ENCODE measurements at places on chromosomes 7 and 10.

DNA sequence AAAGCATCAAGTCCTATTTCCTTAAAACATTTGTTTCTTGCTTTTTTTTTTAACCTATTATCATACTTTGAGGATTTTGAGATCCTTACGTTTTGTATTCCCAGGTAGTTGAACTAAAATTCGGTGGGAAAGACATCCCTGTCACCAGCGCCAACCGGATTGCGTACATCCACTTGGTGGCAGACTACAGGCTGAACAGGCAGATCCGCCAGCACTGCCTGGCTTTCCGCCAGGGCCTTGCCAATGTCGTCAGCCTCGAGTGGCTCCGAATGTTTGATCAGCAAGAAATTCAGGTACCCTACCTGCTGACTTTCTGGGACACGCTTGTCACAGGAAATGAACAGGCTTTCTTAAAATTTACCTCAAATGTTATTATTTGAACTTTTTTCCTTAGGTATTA lies 83.0 kb upstream of the DNAJB6 start:
- DNase-seq: no peak

- no peak for DNase-seq
Measured at GRCh38 chr10:75417522-75417927, 13.9 kb upstream of the LRMDA start.

DNA sequence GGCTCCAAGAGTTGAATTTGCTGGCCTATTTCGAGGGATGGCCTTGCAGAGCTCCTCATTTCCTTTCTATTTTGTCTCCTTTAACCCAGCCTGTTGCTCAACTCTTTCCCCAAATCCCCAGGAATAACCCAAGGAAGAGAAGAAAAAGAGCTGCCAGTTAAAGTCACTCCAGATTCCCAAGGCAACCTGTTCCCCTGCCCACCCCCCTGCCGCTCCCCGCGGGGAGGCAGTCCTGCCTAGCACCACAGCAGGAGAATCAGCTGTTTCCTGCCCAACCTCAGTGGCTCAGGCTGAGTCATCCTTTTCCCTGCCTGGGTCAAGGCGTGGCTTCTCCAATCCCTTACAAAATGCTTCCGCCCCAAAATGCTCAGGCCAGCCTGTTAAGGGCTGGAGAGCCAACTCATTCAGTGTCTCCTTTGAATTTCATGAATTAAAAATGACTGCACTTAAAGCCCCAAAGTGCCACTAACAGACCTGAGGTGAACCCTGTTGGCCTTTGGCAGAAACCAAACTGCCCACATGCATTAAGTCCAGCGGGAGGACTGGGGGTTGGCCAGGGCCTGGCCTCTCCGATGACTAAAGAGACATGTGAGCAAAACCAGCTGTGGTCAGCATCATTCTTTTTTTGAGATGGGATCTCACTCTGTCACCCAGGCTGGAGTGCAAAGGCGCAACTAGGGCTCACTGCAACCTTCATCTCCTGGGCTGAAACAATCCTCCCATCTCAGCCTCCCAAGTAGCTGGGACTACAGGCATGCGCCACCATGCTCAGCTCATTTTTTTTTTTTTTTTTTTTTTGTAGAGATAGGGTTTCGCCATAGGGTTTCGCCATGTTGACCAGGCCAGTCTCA lies 83.2 kb upstream of the KIF5B start:
- DNase-seq: no peak

GRCh38 chr10:14673189-14673861 lies 101.4 kb downstream of the FAM107B start:
- no peak for DNase-seq

DNA sequence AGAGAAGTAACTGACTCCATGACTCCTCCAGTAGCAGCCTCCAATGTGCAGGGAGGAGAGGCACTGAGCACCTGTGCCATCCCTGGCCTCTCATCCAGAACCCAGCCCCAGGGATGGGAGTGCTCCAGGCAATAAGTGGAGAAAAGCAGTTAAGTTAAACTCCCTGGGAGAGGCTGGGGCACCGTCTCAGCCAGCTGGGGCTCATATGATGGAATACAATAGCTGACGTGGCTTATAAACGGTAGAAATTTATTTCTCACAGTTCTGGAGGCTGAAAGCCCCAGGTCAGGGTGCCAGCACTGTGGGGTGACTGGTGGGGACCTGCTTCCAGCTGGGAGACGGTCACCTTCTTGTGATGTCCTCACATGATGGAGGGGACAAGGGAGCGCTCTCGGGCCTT lies 94.7 kb downstream of the RAMP3 start:
- no peak for DNase-seq

DNA sequence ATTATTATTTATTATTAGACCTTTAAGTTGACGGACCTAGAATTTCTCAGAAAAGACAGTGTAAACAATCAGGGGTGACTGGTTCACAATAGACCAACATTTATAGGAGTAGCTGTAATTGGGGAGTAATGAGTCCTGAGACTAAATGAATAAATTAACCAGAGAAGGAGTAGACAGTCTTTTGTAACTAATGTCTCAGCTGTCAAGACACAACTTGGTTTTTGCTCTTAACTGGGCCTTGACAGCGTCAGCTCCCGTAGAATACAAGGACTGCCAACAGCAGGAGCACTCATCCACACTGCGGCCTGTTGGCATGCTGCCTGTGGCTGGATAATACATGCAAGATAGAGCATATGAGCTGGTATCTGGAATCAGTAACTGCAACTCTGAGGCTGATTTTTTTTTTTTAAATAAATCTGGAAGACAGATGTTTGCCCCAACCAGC lies 123.9 kb downstream of the CACNA2D1 start:
- no peak for DNase-seq

DNA sequence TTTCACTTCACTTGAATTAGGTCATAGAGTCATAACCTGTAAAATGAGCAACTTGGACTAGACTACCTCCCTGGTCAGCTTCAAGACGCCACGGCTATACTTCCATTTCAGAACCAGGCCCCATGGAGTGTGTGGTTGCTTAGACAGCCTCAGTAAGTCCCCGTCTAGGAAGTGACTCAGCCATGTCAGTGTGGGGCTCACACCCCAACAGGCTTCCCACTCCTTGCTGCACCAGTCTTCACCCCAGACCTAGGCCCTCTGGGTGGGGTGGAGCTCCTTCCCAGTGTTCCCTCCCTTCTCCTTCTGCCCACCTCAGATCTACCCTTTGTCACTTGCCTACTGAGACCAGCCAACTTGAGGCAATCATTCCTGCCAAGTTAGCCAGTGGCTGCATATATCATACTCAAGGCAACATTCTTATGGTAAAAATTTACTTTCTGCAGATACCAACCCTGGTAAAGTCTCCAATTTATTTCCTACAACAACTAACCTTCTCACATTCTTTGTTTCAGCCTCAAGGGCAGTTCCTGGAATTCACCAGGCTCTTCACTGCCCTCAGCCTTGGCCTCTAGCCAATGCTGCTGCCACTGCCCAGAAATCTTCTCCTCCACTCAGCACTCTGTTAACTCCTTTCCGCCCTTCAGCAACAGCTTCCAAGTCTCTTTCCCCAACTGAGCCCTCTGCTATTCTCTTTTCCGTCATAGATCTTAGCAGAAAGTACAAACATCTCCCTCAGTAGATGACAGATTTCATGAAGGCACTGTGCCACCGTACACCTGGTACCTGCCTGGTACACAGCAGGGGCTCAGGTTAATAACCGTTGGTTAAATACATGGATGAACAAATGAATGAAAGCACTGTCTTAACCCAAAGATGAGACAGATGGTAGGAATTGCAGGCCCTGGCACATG lies 31.3 kb upstream of the ZNRF2 start:
- DNase-seq: no peak

DNA sequence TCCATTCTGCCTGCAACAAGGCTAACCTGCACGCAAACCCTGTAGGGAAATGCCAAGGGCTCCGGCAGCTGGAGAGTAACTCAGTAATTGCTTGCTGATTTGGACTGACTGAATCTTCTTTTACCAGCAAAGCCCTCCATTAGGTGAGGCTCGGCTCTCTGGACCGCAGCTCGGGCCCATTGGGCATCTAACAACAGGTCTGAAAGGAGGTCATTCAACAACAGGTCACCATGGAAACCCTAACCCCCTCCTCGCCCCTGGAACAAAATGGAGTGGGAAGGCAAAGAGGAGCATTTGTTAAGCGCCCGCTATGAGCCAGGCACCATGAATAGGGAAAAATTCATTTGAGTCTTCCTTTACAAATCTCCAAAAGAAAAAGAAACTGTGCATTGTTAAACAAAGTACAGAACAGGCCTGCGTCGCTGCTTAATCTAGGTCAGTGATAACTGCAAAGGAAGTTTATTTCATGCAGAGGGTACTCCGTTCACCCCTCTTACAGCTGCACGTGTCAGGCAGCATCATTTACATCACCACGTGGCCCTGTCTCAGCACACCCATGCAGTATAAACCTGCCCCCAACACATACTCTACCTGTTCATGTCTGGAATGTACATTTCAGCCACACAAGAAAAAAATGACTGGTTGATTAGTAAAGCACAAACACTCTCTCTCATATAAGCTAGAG lies 248.8 kb upstream of the NEBL start:
- DNase-seq: no peak

DNA sequence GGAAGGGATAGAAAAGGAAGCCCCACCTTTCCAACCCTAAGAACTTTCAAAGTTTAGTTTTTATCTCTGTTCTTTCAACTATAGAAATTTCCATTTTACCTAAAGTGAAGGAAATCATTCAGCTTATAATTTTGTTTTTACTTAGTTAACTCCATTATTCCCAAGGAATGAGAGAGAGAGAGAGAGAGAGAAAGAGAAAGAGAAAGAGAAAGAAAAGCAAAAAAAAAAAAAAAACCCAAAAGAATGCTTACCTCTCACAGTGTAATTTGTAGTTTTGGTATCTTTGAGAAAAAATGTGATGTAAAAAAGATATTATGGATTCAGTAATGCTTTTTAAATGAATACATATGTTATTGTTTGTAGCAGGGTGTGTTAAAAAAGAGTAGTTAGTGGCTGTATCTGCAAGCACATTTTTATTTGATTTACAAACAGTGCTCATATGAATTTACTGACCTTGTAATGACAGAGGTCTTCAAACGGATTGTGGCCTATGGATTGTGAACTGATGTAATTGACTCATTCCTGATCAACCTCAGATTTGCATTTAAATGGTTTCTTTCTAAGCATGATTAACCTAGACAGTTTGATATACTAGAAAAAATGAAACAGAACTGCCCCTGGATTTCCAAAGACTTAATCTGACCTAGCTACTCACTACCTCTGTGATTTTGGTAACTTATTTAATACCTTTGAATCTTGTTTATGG lies 64.9 kb downstream of the LCOR start:
- no peak for DNase-seq

Measured in naive thymus-derived CD8-positive, alpha-beta T cell (primary cell).